ENCODE measurements at places on chromosomes 7 and 10. TPM values are rescaled to one million over a fixed set of nuclear protein-coding genes. Genes with fewer than 3 reads are reported as not detected.

DNA sequence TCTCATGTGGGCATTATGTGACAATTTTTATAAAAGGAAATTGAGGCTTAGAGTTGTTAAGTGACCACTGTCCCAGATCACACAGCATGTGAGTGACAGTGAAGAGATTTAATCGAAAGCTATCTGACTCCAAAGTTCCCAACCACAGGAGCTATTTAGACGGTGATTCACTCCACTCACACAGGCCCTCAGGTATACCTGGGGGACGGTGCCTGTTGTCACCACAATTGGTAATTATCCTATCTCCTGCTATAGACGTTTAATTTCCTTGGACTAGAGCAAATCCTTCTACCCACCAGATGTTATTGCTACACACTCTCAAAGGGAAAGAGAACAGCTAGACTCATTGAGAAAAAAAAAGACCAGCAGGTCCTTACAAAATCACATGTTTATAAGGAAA, 145.5 kb downstream of the KLF6 start:
- no peaks in the 10 kb centered on the region for H3K4me1 ChIP-seq
- no peak overlapping the region for H3K4me3 ChIP-seq
- peaks cover 5% of the 10 kb centered on the region for H3K27me3 ChIP-seq
- H3K27ac ChIP-seq = no peak overlapping the region
- no peak for DNase-seq

DNA sequence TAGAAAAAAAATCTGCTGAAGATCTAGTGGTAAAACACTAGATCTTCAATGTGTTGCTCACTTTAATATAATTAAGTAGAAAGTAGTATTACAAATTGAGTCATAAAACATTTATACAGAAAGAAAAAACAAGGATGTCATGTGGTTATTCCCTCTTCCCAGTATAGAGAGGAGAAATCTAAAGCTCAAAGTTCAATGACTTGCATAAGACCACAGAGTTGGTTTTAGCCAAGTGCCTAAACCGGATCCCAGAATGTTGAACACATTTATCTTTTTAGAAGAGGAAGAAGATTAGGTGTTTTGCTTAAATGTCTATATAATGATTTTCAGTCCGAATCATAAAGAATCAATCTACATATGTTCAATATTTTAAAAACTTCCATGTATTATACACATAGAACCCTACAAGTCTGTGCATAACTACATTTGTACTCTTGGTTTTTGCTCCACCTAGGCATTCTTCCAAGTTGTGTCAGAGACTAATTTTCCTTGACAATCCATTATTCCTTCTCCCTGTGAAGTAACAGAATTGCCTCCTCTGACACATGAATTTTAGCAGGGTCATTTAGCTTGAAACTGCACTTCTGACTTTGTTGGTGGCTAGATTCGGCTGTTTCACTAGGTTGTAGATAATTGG, 389.2 kb downstream of the MAGI2 start:
- H3K4me3 ChIP-seq = no peak overlapping the region
- H3K36me3 ChIP-seq = no peaks in the 10 kb centered on the region
- DNase-seq = no peak
- no peak overlapping the region for H3K27ac ChIP-seq

DNA sequence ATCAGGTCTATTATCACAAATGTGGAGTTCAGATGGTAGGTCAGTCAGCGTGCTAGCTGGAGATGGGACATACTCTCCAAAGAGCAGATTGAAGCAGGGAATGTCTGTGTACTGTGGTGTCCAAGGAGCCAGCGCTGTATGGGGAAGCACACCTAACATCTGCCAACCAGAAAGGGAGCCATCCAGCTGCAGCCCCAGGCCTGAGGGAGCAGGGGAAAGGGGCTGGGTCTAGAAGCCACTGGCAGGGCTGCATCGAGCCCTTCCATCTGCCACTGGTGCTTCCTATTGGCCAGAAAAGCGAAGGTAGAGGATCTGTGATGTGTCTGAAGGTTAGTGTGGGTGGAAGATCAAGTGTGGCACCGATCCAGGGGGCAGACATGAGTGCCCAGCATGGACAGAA, 8.0 kb upstream of the RAMP3 start:
- no peak overlapping the region for H3K4me3 ChIP-seq
- no peaks in the 10 kb centered on the region for H3K4me1 ChIP-seq
- no peak overlapping the region for H3K27ac ChIP-seq

VPS26A gene
- total RNA-seq = 39.0 TPM

WAC gene
- 173 TPM for total RNA-seq

All from activated T-cell treated with anti-CD3 and anti-CD28 coated beads, Interleukin-2, amount 50 U/mL, for 72 hours (primary cell).